ENCODE measurements at places on chromosomes 1 and 21.

DNA sequence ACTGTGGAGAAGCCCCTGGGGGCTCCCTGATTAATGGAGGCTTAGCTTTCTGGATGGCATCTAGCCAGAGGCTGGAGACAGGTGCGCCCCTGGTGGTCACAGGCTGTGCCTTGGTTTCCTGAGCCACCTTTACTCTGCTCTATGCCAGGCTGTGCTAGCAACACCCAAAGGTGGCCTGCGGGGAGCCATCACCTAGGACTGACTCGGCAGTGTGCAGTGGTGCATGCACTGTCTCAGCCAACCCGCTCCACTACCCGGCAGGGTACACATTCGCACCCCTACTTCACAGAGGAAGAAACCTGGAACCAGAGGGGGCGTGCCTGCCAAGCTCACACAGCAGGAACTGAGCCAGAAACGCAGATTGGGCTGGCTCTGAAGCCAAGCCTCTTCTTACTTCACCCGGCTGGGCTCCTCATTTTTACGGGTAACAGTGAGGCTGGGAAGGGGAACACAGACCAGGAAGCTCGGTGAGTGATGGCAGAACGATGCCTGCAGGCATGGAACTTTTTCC lies 24.8 kb downstream of the PCSK9 start:
- DNase-seq = no peak

DNA sequence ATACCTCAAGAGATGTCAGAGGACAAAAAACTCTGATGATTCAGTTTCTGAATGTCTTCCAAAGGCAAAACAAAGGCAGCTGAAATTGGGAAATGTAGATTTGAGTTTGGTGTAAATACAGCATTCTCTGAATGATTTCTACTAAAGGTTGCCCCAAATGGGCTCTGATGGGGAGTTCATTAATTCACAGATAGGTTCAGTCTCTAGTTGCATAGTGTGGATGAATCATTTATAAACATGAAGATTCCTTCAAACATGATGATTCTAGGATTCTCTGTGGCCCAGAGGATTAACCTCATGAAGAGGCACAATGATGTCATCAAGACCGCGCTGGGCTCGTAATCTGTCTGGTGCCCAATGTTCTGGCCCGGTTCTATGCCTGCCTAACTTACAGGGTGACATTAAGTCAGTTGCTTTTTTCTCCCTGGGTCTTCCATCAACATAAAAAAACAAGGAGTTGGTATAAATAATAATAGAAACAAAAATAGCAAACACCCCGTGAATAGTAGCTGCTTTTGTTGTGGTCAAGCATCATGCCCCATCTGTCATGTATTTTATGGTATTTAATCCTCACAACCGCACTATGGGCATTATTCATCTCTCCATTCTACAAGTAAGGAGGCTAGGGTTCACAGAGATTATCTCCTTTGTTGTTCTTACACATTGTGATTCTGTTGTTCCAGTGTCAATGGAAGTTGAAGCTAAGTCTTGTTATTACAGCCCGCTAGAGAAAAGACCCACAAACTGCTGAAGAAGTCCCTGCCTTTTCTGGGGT lies 509.6 kb upstream of the USP24 start:
- no peak for DNase-seq

DNA sequence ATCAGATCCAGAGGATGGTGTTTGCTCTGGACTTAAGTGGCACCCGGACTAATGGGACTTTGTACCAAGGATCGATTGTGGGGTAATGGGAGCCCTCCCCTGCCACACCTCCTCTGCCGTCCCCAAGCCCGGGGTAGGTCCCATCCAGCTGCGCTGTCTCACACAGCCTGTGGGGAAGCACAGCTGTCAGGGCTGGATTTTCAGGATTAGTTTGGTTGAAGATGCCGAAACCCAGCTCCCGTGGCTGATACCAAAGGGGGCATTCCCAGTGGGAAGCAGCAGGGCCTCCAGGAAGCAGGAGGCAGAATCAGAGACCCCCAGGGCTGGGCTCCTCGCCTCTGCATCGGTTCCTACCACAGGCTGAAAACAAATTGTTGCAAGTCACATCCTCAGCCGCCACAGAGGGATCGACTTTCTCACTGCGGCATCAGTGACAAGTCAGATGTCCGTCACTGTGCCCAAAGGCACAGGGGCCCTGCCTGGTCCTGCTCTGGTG lies 59.7 kb downstream of the MATN1 start:
- DNase-seq = no peak

- no peak for DNase-seq
These were observed 178.8 kb downstream of the NR5A2 start for GRCh38 chr1:200206340-200206739.

- no peak for DNase-seq
These were observed 34.2 kb upstream of the ABCD3 start for GRCh38 chr1:94383966-94384408.

DNA sequence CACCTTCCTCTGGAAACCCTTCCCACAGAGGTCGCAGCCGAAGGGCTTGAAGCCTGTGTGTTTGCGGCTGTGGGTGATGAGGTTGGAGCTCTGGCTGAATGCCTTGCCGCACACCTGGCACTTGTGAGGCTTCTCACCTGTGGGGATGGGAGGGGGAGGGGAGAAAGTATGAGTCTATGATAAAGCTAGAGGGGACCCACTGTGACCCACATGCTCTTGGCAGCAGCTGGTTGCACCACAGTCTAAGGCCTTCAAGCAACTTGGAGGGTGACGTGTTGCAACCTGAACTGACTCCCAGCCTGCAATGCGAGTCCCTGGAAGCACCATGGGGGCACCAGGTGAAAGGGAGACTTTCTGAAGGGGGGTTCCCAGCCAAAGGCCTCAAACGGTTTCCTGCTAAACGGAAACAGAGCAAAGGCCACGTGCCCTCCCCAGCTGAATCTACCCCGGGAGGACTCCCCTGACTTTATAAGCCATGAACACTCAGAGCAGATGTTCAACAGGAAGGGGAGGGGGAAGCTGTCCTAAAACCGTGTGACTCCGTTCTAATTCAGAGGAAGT lies 10.6 kb downstream of the GFI1 start:
- peak; percentile 41 for DNase-seq

GRCh38 chr1:169361281-169361680 lies 6.3 kb downstream of the NME7 start:
- DNase-seq = no peak

- no peak for DNase-seq
These were observed 3.1 kb downstream of the MIXL1 start for GRCh38 chr1:226226601-226227000.
